ENCODE measurements at places on chromosomes 3 and 15. TPM values are rescaled to one million over a fixed set of nuclear protein-coding genes. Genes with fewer than 3 reads are reported as not detected.

GRCh38 chr3:131020122-131020693, 6.4 kb downstream of the ASTE1 start:
- no peak for DNase-seq

SOX14 gene
- not detected for total RNA-seq

DNA sequence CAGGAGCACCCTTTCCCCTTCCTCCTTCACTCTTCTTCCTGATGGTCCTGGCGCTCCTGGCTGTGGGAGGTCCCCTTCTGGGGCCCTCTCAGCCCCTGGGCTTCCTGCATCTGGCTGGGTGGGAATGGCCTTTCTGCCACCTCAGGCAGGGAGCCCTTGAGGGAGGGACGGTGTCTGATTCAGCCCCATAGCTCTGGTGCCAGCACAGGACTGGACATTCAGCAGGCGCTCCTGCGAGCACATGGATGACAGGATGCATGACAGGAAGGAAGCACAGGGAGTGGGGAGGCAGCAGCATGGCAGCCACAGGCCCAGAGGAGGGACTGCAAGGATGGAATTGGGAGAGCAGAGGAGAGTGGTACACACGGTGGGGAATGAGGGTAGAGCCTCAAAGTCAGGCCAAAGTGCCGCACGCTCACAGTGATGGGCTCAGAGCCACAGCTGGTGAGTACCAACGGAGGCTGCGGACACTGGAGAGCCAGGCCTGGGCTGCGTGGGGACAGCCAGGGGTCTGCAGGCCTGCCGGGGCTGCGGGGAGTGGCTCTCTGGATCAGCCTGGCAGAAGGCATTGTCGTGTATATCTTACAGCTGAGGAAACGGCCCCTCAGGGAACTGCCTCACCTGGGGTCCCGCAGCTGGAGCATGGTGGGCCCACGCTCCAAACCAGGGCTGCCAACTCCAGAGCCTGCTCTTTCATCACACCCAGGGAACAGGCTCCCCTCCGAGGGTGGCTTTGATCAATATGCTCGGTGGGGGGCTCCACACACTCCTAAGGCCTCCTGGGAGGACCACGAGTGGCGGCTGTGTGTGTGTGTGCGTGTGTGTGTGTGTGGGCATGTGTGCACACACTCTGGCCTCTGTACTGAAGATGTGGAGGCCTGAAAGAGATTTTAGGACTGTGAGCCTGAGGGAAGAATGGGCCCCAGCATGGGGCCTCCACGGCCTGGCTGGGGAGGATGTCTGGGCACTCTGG, 51.4 kb upstream of the CTSH start:
- no peak for DNase-seq

GRCh38 chr3:126945171-126945721, 37.7 kb upstream of the PLXNA1 start:
- no peak for DNase-seq

DNA sequence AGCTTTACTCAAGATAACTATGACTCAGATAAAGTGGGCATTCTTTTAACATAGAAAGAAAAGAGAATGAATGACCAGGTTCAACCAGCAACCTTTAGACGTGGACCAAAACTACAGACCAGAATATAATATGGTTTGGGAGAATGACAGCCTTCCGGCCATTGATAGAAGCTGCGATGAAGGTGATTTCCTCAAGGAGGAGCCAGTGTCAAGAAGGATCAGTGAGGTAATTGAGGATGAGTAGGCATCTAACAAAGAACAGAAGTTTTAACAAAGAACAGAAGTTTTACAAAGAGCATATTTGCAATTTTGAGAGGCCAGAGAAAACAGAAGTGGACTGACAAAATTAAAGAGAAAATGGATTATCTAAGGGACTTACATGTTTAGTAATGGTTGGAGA, 289.0 kb upstream of the AGTR1 start:
- no peak for DNase-seq

GRCh38 chr15:52118969-52119749, 6.6 kb upstream of the BCL2L10 start:
- no peak for DNase-seq

- DNase-seq = peak; percentile 50
These were observed 84.6 kb downstream of the DGKG start for GRCh38 chr3:186277268-186277909.

AP3B2 gene
- 0.24 TPM for total RNA-seq

DNA sequence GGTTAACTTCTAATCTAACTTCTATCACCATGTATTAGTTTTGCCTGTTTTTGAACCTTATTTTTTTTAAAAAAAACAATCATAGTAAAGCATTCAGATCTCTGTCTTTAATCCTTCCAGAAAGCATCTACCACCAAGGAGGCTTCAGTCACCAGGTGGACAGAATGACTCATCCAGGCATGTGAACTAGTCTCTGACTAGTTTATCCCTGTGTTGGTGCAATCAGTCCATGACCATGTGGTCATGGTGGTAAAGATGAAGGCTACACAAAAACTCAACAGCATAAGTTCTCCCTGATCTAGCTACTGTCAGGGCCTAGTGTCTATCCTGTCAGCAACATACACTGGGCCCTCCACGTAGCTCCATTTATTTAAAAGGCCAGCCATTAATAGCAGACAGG, 750.6 kb downstream of the AGBL1 start:
- no peak for DNase-seq

All from Daoy (cell line).